ENCODE measurements at places on chromosomes 12 and 14.

- DNase-seq: no peak
Measured at GRCh38 chr14:51087031-51087441, 7.9 kb downstream of the TRIM9 start.

- no peak for DNase-seq
Measured at GRCh38 chr12:19726122-19726521, 286.8 kb downstream of the AEBP2 start.

GRCh38 chr14:76812093-76812421 lies 625 bp downstream of the ANGEL1 start:
- no peak for DNase-seq

DNA sequence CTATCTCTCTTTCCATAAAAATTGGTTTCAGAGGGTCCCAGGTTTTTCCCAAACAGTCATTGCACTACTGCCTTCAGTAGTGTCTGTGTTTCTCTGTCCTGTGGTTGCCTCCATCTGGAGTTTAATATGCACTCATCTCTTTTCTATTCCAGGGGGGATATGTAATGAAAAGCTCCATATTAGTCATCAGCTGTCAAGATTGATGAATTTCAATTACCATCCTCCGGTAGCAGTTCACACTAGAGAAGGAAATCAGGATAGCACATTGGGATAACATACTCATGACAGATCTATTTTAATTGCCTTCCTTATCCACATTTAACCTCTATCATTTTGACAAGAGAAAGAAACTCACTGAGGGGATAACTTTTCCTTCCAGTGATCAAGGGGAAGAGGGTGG lies 589.0 kb upstream of the SEL1L start:
- no peak for DNase-seq

GRCh38 chr14:104342435-104343293 lies 204.3 kb downstream of the KIF26A start:
- no peak for DNase-seq

DNA sequence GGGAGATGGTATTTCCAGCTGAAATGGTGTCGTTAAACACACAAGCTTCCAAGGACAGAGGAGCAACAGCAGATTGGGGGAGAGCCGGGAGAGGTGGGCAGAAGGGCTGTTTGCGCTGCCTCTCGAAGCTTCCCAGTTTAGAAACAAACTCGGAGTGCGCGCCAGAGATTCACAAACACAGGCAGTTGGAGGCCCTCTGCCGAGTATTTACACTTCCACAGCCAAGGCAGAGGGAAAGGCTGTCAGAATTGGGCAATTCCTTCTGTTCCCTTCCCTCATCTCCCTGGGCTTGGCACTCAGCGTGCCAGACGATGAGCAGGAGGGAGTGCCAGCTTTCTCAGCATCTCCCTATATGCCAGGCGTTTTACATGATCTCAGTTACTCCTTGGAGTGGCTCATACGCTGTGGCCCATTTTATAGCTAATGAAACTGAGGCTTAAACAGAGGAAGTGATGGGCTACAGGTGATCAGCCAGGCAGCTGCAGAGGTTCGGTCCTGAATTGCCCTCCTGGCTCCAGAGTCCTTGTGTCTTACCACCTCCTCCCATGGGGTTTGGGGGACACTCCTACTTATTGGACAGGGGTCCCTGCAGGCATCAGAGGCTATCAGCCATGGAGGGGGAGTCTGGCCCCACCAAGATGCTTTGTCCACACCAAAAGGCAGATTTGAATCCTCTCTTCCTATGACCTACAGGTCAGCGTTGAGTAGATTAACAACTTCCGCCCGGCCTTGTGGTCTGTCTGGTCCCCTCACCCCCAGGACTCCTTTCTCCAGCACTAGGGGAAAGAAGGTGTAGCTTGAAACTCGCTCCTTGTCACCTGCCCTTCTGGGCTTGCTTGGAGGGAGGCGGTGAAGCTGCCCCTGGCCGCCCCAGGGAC lies 3.1 kb downstream of the FAM222A start:
- DNase-seq: no peak

GRCh38 chr12:57661376-57661775 lies 28.4 kb upstream of the B4GALNT1 start:
- DNase-seq: no peak

DNA sequence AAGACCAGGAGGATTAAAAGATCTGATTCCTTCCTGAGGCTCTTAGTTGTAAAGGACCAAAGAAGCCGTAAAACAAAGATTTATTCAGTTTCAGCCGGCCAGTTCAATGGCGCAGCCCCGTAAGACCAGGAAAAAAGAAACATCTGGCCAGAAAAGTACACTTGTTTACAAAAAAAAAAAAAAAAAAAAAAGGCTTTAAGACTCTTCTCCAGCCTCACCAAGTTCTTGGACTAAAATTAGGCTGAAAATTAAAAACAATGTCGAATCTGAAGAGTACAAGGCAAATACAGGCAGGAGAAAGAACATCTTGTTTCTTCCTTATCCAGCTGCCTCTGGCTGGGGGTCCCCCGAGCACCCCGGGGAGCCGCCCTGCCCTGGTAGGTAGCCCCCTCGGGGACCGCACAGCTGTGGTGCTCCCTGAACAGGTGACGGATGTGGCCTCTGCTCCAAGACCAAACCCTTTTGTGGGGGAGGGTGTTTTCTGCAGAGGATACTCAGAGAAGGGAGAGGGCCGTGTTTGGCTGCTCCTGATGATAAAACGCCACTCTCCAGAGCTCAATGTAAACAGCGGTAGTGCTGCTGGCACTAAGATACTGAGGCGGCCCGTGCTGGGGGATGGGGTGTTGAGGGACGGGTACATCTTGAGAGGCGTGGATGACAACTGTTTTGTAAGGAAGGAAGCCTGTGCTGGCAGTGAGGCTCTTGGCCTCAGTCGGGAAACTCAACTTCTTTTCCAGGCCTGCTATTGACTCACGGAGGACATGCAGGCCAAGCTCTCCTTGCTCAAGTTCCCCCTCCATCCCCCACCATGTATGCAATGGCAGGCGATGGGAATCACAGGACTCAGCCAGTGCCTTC lies 201.0 kb upstream of the DIO3 start:
- DNase-seq: no peak

GRCh38 chr12:104285740-104286515 lies 17.6 kb upstream of the EID3 start:
- DNase-seq: peak; percentile 32

- no peak for DNase-seq
Measured at GRCh38 chr12:116859079-116859478, 22.2 kb downstream of the HRK start.

- no peak for DNase-seq
Measured at GRCh38 chr14:103033681-103034096, 23.7 kb downstream of the CDC42BPB start.

- DNase-seq: no peak
Measured at GRCh38 chr12:1279050-1279449, 288.0 kb downstream of the ERC1 start.

DNA sequence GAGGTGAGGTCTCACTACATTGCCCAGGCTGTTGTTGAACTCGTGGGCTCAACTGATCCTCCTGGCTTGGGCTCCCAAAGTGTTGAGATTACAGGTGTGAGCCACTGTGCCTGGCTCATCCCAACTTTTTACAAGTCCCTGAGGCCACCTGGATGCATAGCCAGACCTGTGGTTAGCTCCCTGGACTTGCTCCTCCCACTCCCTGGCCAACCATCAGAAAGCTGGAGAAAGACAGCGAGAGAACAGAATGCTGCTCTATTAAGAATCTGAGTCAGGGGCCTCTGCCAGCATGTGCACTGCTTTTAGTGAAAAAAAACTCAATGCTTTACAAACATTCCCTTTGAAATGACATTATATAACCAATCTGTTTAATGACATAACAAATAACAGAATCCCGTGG lies 78.2 kb downstream of the RBM19 start:
- no peak for DNase-seq

DNA sequence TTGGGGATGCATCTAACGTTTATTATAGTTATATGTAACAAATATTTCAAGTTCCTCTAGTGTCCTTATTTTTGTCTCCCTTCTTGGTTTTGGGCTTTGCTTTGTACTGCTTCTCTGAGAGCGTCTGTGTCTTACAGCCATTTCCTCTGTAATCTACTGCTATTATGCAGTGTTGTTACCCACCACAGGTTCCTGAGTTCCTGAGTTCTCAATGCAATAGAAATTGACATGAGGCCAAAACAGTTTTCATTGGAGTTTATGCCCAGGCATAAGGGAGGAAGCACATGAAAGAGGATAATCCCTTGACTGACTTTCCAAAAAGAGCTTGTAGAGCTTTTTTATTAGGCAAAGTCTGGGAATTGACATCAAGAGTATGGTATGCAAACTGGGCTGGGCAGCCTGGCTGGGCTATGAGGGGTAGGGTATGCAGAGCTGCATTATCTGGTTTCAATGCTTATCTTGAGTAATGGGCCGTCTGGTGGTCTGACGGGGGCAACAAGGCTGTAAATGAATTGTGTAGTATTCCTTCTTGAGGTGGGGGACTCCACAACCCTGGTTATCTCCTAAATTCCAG lies 722.5 kb upstream of the ATXN7L3B start:
- DNase-seq: no peak

GRCh38 chr12:114704096-114704495 lies 20.1 kb upstream of the TBX3 start:
- no peak for DNase-seq

DNA sequence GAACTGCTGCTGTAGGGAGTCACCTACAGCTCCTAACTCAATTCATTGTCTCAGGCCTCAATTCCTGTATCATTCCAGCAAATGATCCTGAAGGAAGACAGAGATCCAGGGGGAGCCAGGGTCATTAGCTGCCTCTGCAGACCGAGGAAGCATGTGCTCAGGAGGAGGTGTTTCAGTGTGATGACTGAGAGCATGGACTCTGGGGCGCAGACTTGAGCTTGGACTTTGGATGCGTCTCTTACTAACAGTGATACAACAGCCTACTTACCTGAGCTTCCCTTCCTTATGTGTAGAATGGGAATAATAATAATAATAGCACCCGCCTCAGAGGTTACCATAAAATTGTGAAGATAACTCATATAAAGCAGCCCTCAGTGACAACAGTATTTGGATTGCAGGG lies 92.0 kb upstream of the USP44 start:
- DNase-seq: no peak

- DNase-seq: no peak
Measured at GRCh38 chr14:71684323-71684722, 247.9 kb upstream of the RGS6 start.

DNA sequence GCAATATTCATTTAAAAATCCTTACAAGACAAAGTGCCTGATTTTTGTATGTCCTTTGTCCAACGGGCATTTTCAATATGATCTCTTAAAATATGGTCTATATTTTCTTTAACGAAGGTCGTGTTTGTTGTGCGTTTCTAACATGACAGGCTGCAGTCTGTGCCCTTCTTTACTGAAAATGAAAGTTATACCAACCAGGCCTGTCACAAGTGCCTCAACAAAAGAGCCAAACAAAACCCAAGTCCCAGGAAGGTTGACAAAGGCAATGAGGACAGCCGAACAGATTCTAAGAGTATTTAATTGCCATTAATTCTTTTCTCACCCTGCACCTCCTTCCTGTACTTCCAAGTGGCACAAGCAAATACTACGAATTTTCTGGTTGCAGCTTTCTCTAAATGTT lies 13.9 kb downstream of the PAX9 start:
- DNase-seq: no peak

GRCh38 chr12:60926256-60926655 lies 1330.4 kb downstream of the SLC16A7 start:
- DNase-seq: no peak

DNA sequence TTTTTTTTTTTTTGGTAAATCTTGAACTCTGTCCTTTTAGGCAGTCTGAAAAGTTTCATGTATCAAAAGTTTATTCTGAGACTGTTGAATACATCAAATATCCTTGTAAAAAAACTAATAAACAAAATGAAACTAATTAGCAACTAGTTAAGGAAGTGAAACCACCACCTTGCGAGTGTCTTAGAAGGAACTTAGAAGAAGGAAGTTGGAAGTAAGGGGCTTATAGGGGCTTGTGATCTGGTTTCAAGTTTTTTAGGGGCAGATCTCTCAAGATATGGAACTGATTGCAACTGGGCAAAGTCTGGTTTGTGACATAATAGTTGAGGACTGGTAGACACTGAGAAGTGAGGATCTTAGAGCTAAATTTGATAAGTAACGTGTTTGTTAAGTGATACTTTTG lies 748.8 kb downstream of the C12orf50 start:
- no peak for DNase-seq

- DNase-seq: no peak
Measured at GRCh38 chr12:125245581-125246557, 180.6 kb downstream of the AACS start.

DNA sequence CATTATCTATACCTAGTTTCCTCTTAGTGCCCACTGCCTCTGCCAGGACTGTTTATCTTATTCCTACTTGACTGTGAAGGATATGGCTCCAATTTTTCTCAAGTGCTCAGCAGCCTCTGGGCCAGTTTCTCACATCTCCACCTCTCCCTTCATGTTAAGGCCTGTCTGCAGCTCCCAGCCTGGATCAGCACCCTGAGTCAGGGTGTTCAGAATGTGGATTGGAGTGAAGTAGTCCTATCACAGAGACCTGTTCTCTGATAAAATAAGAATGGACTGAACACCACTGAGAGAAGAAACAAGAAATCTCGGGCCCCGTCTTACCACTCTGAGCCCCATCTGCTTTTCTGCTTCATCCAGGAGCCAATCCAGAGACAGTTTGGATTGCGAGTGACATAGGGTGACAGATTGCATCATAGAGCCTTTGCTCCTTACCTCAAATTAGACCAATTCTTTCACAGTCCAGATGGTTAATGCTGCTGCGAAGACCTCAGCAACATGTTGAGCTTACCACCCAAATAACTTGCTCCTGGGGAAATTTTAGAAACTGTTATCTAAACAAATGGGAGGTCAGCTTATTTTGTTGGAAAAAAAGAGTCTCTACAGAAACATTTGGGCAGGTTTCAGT lies 473.1 kb downstream of the PDZRN4 start:
- DNase-seq: no peak

- DNase-seq: no peak
Measured at GRCh38 chr12:14187966-14188365, 177.5 kb upstream of the ATF7IP start.

- DNase-seq: no peak
Measured at GRCh38 chr12:120557589-120557988, 23.4 kb downstream of the RNF10 start.

- DNase-seq: no peak
Measured at GRCh38 chr14:69877492-69877891, 1.7 kb upstream of the SMOC1 start.
